NCI-H1694 (cell line): ENCODE measurements at places on chromosomes 1 and 21.

GRCh38 chr21:16580661-16581060 is 850.9 kb downstream of the USP25 start:
- no peak for DNase-seq

GRCh38 chr1:24558455-24558854 is 2.6 kb downstream of the NCMAP start:
- DNase-seq, result no peak

DNA sequence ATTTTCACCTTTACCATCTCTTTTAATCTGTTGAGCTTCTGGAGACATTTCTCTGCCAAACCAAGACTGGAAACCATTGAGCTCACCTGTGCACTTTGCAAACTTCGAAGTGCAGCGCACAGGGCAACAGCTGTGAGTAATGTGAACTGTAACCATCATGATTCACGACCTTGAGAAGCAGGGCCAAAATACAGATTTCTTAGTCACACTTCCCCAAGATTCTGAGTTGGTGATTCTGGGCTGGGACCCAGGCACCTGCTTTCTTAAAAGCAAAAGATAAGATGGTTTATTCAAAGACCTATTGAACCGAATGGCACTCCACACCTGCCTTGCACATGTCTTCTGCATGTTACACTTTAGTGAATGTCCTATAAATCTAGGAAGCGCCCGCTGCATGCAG is 10.2 kb downstream of the AGTRAP start:
- DNase-seq, result no peak

DNA sequence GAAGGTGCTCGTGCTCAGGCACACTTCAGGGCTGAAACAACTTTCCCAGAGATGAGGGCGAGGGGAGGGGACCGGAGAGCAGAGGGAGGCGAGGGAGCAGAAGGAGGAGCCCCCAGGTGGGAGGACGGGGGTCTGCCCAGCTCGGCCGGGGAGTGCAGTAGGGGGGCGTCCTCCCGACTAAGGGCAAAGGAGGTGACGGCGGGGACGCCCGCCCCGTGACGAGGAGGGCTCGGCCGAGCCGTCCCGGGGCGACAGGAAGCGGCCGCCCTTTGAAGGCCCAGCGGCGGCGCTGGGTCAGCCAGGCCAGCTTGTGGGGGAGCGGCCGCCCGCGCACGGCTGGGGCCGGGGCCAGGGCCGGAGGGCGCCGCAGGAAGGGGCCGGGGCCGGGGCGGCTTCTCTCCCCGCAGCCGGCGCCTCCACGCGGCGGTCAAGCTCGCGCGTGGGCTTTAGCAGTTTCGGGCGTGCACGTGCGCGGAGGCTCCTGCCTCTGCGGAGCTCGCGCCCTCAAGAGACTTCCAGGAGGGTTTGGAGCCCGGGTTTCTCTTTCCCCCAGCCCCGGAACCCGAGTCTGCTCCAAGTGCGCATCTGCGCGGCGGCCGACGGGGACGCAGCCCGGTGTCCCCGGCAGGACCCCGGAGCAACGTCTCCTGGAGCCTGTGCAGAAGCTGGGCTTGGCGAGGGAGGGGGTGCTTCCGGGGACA is 100.8 kb upstream of the SLC45A1 start:
- DNase-seq, result no peak

DNA sequence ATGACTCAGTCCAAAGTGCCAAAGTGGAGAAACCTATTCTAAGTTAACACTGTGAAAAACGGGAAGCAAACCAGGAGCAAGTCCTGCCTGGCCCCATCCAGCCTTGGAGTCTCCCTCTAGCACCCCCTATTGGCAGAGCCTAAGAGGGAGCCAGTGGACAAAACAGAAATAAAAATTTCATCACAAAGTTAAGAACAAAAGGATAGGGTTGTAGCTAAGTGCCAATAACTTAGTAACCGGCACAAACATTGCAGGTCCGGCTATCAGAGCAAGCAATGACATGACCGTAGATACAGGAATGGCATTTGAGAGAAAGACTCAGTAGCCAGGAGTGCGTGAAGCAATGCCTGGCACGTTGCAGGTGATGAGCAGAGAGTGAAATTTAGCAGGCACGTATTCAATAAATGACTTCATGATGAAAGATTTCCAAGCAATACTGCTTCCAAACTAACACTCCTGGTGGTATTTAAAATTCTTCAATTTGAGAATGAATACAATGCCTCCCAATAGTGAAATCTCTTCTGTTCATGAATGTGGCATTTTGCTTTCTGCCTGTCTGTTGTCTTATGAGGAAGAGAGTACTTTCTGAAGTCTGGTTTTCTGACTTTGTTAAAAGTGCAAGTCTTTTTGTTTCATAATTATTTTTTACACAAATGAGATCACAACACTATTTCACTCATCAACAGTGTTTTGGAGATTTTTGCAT is 391.0 kb downstream of the OMA1 start:
- peak; percentile 24 for DNase-seq

DNA sequence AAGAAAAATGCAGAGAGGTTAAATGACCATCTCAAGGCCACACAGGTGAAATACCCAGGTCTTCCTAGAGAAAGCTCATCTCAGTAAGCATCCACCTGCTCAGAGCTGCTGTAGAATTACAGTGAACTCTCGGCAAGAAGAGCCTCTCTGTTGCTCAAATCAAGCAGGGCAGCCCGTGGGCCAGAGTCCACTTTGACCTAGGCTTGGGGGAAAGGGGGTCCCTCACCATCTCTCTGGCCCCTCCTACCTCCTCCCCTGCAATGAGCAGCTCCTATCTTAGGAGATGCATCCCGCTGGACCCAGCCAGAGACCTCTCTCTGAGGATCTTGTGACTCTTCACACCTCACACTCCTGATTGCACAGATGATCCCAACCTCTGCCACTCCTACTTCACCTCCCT is 364.7 kb downstream of the PTPRU start:
- no peak for DNase-seq

DNA sequence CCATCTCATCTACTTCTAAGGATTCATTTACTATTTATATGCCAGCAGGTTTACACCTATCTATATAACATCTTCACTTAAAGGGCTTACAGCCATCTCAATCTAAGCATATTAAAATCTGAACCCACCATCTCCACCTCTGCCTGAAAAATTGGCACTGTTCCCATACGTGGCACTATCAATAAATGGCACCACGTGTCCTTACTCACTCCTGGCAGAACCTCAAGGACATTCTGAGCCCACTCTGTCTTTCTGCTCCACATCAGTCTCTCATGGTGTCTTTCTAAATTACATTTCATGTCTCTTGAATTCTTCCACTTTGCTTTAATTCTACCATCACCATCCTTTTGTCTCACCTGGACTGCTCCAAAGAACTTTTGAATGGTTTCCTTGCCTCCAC is 72.2 kb upstream of the HOOK1 start:
- no peak for DNase-seq

DNA sequence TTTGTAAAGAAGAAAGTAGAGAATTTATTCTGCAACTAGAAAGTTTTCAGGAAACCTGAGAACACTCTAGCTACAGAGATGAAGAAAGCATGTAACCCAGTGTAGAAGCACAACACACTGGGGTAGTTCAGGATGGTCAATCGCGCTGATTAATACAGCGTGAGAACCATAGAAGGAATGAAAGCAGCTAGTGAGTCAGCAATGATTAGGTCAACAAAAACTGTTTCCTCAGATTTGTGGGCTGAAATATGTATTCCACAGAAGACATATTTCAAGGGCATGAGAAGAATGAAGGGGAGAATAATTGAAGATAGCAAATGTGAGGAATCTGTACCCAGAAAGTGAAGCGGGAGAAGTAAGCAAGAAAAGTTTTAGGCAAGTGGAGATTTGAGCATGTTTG is 97.8 kb upstream of the ADGRL2 start:
- no peak for DNase-seq

- DNase-seq, result no peak
Measured at GRCh38 chr1:234408757-234409156, 35.5 kb downstream of the COA6 start.

DNA sequence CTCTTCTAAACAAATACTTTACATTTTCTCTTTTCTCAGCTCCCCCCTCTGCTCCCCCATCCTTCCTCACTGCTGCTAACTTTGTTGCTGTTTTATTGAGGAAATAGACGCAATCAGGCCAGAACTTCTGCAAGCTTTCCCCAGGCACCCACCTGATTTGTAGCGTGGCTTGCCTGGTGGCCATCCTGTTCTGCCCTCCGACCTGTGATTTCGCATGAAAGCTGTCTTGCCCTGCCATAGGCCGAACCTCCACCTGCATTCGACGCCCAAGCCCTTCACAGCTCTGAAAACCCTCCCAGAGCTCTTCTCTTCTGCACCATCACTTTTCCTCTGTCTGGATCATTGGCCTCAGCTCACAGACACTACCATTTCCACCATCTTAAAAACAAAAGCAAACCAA is 100.6 kb downstream of the PLPP3 start:
- DNase-seq, result no peak

DNA sequence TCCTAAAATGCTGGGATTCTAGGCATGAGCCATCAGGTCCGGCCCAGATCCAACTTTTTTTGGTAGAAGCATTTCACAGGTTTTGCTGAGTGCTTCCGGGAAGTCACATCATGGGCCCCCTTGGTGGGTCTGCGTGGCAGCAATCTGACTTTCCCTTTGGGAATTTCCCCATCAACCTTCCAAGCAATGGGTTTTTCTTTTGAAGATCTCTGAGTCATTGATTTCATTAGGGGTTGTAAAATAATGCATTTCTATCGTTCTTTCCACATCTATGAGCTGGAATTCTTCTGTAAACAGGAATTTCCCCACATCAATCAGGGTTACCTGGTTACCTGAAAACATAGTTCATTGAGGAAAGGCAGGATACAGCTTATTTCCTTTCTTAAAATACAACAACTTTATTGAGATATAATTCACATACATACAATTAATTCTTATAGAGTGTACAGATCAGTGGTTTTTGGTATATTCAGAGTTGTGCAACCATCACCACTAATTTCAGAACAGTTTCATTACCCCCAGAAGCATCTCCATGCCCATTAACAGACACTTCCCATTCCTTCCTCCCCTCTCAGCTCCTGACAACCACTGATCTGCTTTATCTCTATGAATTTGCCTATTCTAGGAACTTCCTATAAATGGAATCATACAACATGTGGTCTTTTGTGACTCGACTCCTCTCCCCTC is 9.9 kb upstream of the ZBTB17 start:
- no peak for DNase-seq

- DNase-seq, result no peak
Measured at GRCh38 chr1:61746813-61747212, 4.5 kb downstream of the PATJ start.

GRCh38 chr1:174232761-174233160 is 73.4 kb downstream of the RABGAP1L start:
- no peak for DNase-seq

GRCh38 chr1:208160259-208160819 is 83.8 kb downstream of the PLXNA2 start:
- DNase-seq, result no peak

DNA sequence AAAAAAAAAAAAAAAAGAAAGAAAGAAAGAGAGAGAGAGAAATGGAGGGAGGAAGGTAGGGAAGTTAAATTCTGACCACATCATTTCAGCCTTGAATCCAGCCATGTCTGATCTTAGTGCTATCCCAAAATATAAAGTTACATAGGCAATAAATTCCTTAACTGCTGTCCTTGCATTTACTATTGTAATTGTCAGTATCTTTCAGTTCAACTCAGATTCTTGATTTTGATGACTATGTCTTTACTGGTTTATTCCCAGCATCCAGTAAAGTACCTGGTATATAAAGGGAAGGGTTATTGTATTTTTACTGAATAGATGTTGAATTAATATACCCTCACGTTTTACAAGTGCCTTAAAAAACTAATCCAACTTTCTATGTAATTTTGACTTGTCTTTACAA is 8.9 kb upstream of the COP1 start:
- no peak for DNase-seq

GRCh38 chr1:105830571-105831146 is 1225.8 kb upstream of the PRMT6 start:
- no peak for DNase-seq

DNA sequence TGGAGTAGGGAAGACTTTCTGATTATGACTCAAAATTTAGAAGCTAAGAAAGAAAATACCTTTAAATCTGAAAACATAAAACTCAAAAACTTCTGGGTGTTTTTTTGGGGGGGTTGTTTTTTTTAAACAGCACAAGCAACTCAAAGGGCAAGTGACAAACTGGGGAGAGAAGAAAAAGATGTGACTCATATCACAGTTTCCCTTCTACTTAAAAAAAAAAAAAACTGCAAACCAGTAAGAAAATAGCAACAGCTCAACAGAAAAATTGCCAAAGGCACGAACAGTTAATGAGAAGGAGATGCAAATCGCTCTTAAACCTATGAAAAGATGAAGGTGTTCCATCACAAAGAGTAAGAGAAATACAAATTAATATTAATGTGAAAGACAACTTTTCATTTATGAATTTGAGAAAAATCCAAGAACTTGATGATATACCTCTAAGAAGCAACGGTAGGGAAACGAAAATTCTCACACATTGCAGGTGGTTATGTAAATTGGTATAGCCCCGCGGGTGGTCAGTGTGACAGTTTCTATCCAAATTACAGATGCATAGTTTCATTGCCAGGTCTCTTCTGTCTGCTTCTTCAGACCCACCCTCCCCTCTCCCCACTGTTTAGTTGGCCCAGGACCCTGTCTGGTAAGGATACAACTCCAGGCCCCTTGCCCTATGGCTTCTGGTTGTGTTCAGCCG is 9.0 kb downstream of the IFNAR2 start:
- DNase-seq, result no peak

- no peak for DNase-seq
Measured at GRCh38 chr1:185824106-185824505, 89.9 kb downstream of the HMCN1 start.

DNA sequence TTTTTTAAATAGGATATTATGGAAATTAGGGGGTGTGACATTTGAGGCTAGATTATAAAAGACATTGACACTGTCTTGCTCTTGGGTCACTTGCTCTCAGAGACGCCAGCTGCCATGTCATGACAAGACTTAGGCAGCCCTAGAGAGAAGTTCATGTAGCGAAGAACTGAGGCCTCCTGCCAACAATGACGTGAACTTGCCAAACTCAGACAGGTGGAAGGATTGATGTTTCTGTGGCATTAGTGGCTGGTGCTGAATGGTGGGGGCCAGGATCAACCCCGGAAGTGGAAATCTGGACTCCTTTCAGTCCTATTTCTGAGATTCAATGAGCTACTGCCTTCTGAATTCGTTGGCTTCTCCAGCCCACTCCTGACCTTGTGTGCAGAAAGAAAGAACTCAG is 14.7 kb downstream of the NCF2 start:
- no peak for DNase-seq

- no peak for DNase-seq
Measured at GRCh38 chr1:44407430-44408211, 2.6 kb downstream of the RNF220 start.

DNA sequence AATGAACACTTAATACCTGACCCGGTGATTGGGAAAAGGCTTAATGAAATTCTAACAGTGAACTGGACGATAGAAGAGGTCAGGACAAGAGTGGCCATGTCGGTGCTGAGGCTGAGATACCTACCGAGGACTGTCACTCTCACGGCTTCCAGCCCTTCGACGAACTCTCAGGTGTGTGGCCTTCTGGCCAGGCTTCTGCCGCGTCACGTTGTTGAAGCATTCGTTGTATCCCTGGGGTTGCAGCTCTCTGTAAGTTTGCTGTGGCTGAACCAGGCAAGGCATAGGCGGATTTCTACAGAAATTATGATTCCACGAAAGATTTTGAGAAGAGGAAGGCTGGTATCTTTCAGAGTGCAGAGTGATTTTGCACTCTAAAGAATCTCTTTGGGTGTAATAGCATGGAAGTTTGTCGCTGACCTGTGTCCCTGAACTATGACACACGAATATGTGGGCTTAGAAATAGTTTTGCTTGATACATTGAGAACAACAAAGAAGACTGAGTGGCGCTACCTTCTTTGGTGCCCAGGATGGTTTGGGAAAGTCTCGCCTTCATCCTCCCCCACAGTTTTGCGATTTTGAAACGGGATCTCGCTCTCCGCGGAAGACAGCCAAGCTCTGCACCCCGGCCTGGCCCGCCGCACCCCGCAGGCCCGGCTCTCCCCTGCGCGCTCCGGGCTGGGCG is 403 bp upstream of the EPHX4 start:
- DNase-seq, result no peak
